ENCODE measurements at places on chromosomes 16 and 17.

DNA sequence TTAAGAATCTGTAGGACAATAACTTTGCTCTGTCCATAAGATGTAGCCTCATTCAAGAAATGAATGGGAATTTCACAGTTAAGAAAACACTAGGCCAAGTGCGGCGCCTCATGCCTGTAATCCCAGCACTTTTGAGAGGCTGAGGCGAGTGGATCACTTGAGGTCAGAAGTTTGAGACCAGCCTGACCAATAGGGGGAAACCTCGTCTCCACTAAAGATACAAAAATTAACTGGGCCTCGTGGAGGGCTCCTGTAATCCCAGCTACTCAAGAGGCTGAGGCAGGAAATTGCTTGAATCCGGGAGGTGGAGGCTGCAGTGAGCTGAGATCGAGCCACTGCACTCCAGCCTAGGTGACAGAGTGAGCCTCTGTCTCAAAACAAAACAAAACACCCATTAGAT is 19.9 kb upstream of the RSL1D1 start:
- DNase-seq, result peak; percentile 37

GRCh38 chr17:50735287-50735686 is 15.9 kb downstream of the LUC7L3 start:
- DNase-seq, result no peak

GRCh38 chr17:78903101-78903779 is at the start of gene CEP295NL:
CEP295NL (minus strand) TSS chr17:78903201; CDS start chr17:78901828, 1,373 bp downstream.
- no peak for DNase-seq

- no peak for DNase-seq
These were observed 224.0 kb upstream of the TNRC6C start for GRCh38 chr17:77734371-77735080.

DNA sequence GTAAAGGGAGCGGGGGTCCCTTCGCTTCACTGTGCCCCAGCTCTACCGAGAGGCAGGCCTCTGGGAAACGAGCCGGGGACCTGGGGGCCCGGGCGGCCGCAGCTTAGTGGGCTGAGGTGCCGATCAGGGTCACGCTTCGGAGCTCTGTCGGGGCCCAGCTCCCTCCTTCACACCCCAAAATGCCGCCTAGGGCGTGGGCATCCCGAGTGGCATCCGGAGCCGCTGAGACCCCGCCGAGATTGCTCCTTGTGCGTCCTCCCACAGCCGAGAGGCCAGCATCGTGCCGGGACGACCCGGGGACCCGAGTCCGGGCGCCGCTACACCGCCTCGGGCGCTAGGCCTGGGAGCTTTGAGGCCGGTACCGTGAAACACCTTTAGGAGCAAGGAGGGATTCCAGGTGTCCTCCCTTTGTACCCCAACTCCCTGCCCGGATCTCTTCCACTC is 1.3 kb downstream of the SALL1 start:
- no peak for DNase-seq
